ENCODE measurements at places on chromosomes 4 and X. TPM values are rescaled to one million over a fixed set of nuclear protein-coding genes. Genes with fewer than 3 reads are reported as not detected.

DNA sequence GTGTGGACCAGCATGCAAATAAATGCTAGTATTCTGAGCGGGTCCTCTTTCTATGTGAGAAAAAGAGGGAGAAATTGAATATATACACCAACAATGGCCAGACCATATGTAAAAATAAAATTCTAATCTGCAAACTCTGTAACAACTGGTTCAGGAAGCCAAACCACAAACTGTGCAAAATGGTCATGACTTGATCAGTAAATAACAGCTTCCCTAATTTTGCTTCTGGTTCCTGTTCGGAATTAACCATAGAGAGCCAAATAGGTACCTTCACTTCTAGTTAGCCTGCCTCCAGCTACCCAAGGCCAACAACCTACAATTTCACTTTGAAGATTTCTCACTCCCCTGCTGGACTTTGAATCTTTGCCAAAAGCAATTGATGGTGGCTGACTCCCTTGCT, 1313.2 kb downstream of the ADGRL3 start:
- no peak for DNase-seq

Gene P2RY4
- total RNA-seq, result not detected

GRCh38 chrX:17566740-17567139, 170.6 kb upstream of the SCML1 start:
- DNase-seq, result no peak

GRCh38 chr4:156553659-156554058, 417.9 kb downstream of the PDGFC start:
- no peak for DNase-seq

GRCh38 chr4:79604152-79604551, 196.1 kb upstream of the GK2 start:
- no peak for DNase-seq

Gene MAOB
- 7.1 TPM for total RNA-seq

DNA sequence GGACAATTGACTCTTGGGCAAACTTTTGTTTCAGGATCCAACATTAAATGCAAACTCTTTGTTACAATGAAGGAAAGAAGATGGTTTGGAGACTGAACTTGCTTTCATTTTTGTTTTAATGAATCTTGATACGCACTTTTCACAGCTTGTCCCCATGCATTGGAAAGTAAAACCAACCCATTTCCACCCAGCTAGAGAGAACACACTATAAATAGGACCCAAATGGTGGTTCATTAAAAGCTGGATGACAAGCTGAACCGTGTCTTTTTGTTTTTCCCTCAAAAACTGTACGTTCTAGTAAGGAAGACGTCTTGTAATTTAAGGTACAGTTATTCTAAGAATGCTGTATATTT, 95.3 kb upstream of the EGFL6 start:
- no peak for DNase-seq

- DNase-seq, result no peak
These were observed 200.3 kb downstream of the AASDH start for GRCh38 chr4:56186808-56187523.

DNA sequence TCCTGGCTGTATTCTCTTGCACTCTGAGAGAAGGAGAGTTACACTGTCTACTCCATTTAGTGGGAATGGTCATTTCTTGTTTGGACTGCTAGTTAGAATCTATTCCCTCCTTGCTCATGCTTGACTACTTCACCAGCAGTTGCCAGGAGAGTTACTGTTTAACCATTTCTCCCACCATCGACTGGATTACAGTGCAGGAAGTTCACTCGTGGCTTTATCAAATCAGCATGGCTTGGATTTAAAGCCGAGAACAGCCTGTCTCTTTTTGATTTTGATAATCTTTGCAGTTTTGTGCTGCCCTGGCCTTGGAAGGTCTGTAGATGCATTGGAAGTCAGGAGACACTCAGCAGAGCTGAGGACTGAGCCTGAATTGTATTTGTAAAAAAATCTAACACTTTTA, 3.2 kb downstream of the GBA3 start:
- DNase-seq, result peak; percentile 55

- DNase-seq, result peak; percentile 63
These were observed 13.0 kb downstream of the DKC1 start for GRCh38 chrX:154775419-154776349.

DNA sequence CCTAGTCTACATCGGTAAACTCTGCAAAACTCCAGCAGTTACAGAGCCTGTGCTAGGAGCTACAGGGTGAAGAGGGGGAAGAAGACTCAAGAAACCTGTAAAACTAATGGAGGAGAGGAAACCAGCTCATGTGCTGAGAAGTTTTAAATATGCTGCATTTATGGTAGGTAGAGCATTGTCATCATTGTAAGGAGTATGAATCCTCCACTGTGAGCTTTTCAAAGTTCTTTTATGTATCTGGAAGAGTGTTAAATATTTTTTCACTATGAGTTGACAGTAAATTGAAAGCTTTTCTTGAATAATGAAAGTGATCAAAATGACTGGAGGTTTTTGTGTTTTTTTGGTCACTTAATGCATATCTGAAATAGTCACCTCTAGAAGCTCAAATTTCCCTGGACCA, 46.2 kb downstream of the SEPTIN11 start:
- no peak for DNase-seq

Gene OPN1LW
- total RNA-seq, result not detected

All from Caki2 (cell line).